ENCODE measurements at places on chromosomes 6 and 20. TPM values are rescaled to one million over a fixed set of nuclear protein-coding genes. Genes with fewer than 3 reads are reported as not detected.
A peak's percentile ranks its signal among the peaks of the same experiment; 100 is the strongest.

The NRN1 gene
- total RNA-seq, result 78.5 TPM

The LST1 gene
- not detected for total RNA-seq

The PBOV1 gene
- total RNA-seq, result not detected

The RUNX2 gene
- 4.4 TPM for total RNA-seq

DNA sequence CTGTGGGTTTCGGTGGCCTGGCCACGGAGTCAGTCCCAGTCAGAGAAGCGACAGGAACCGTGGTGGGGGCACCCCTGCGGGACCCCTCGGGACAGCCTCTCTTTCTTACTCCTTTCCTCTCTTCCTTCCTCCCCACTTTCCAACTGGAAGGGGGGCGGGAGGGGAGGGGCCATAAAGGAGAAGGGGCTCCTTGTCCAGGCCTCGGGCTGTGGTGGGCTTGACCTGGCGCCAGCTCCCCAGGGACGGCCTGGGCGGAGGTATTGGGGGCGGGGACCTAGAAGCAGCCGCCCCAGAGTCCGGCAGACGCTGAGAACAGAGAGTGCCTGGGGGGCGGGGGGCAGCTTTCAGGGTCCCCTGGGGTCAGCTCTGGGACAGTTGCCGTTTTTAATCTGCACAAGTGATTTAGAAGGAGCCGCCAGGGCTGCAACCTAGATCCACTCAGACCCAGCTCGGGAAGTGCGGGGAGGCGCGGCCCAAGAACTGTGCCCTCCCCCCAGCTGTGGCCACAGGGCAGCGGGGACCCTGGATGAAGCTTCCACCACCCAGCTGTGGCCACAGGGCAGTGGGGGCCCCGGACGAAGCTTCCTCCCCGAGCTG is 6.4 kb upstream of the ABHD16B start:
- H3K27me3 ChIP-seq, result peaks cover 10% of the 10 kb centered on the region
- H3K36me3 ChIP-seq, result no peaks in the 10 kb centered on the region
- DNase-seq, result peak; percentile 41

DNA sequence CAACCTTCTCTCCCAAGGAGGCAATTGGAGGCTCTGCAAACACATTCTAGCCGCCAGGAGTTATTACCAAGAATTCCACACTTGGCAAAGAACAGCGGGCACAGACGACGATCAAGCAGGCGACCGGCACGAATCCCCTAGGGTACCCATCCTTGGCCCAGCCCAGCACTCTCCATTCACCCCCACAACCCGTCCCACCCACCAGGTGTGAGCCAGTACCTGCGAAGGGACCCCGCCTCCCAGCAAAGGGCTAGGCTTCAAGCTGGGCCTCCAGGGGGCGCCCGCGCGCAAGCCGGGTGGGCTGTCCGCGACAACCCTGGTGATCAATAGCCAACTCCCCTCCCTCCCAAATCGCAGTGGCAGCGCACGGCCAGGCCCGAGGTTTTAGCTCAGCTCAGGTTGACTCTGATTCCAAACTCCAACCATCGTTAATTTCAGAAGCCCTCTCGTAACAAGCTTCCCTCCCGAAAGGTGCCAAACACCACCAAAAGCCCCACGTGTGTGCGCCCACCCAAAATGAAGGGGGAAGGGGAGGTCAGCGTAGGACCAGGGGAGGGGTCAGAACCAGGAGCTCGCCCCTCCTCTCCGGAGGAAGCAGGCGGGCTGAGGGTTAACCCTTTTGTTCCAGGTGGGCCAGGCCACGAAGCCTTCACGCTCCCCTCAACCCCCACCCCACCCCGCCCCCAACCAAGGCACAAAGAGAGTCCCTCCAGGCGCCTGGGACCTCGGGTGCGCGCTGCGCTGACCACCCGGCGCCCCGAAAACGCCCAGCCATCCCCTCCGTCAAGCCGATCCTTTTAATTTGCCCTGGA is 2.1 kb downstream of the SALL4 start:
- H3K4me1 ChIP-seq, result 0 out of 2 replicates have a peak, but pooled peaks cover 5% of the 10 kb centered on the region
- H3K27me3 ChIP-seq, result peaks cover 40% of the 10 kb centered on the region
- H3K36me3 ChIP-seq, result no peaks in the 10 kb centered on the region
- H3K27ac ChIP-seq, result no peak overlapping the region

- no peaks in the 10 kb centered on the region for H3K4me1 ChIP-seq
- no peak overlapping the region for H3K27ac ChIP-seq
- H3K4me3 ChIP-seq, result no peak overlapping the region
- H3K27me3 ChIP-seq, result peaks cover 35% of the 10 kb centered on the region
- no peak for DNase-seq
These were observed 8.1 kb downstream of the NPBWR2 start for GRCh38 chr20:64099086-64099786.

GRCh38 chr20:9112541-9113515 is 43.9 kb downstream of the PLCB4 start:
- no peaks in the 10 kb centered on the region for H3K36me3 ChIP-seq
- peaks cover 9% of the 10 kb centered on the region for H3K4me1 ChIP-seq
- H3K27me3 ChIP-seq, result no peaks in the 10 kb centered on the region
- no peak overlapping the region for H3K27ac ChIP-seq
- peak; percentile 39 for DNase-seq

- no peak overlapping the region for H3K4me3 ChIP-seq
- peaks cover 36% of the 10 kb centered on the region for H3K4me1 ChIP-seq
- no peak for DNase-seq
- peaks cover 22% of the 10 kb centered on the region for H3K36me3 ChIP-seq
- no peaks in the 10 kb centered on the region for H3K27me3 ChIP-seq
These were observed 12.1 kb downstream of the MANBAL start for GRCh38 chr20:37301558-37301957.

DNA sequence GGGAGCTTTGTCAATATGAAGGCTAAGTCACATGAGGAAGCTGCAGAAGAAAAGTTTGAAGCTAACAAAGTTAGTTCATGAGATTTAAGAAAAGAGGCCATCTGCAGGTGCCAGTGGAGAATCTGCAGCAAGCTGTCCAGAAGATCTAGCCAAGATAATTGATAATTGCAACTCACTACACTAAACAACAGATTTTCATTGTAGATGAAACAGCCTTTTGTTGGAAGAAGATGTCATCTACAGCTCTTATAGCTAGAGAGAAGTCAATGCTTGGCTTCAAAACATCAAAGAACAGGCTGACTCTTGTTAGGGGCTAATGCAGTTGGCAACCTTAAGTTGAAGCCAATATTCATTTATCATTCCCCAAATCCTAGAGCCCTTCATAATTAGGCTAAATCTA is 83.7 kb downstream of the RIN2 start:
- DNase-seq, result no peak
- H3K27ac ChIP-seq, result no peak overlapping the region
- H3K36me3 ChIP-seq, result no peaks in the 10 kb centered on the region
- H3K4me1 ChIP-seq, result no peaks in the 10 kb centered on the region

- no peak overlapping the region for H3K4me3 ChIP-seq
- no peaks in the 10 kb centered on the region for H3K36me3 ChIP-seq
- no peak for DNase-seq
- no peak overlapping the region for H3K27ac ChIP-seq
- H3K4me1 ChIP-seq, result no peaks in the 10 kb centered on the region
These were observed 574.8 kb downstream of the HACE1 start for GRCh38 chr6:104284872-104285271.

- peak overlapping the region; percentile 85 for H3K4me3 ChIP-seq
- DNase-seq, result no peak
- H3K27ac ChIP-seq, result peak overlapping the region; percentile 94
- peaks cover 35% of the 10 kb centered on the region for H3K4me1 ChIP-seq
- H3K27me3 ChIP-seq, result no peaks in the 10 kb centered on the region
These were observed 573 bp upstream of the IFNGR1 start for GRCh38 chr6:137219664-137220252.

- H3K27ac ChIP-seq, result peak overlapping the region; percentile 70
- H3K36me3 ChIP-seq, result no peaks in the 10 kb centered on the region
- no peak overlapping the region for H3K4me3 ChIP-seq
- no peaks in the 10 kb centered on the region for H3K27me3 ChIP-seq
These were observed 36.3 kb upstream of the TGM2 start for GRCh38 chr20:38201356-38201755.

DNA sequence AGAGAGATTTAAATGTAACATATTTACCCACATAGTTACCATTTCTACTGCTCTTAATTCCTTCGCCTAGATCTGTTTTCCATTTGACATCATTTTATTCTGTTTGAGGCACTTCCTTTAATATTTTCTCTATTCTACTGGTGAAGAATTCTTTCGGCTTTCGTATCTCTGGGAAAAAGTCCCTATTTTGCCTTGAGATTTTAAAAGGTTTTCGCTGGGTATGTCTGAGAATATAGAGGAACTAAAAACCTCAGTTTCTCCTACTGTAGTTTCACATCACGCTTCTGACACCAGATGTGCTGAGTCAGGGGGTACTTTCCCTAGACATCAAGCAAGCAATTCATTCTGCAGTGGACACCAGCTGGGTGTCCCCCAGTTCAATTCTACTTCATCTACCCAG is 61.7 kb downstream of the E2F3 start:
- H3K27me3 ChIP-seq, result no peaks in the 10 kb centered on the region
- no peaks in the 10 kb centered on the region for H3K4me1 ChIP-seq
- H3K27ac ChIP-seq, result no peak overlapping the region
- no peaks in the 10 kb centered on the region for H3K36me3 ChIP-seq
- DNase-seq, result no peak
- H3K4me3 ChIP-seq, result no peak overlapping the region

DNA sequence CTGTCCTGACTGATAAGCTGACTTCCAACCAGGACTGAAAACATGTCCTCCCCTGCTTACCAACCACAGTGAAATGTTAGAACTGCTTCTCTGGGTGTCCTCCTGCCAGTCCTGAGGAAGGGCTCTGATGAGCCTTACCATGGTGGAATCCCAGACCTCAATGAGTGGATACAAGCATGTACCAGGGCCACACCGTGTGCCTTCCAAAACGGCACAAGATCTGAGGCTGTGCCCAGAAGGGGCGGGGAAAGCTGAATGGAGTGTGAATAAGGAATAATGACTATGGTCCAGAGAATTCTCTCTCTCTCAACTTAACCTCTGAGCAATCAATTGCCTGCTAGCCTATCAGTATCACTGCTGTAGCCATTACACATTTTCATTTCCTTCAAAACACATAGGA is 51.7 kb downstream of the PDE10A start:
- H3K27me3 ChIP-seq, result no peaks in the 10 kb centered on the region
- no peak for DNase-seq
- H3K36me3 ChIP-seq, result no peaks in the 10 kb centered on the region

DNA sequence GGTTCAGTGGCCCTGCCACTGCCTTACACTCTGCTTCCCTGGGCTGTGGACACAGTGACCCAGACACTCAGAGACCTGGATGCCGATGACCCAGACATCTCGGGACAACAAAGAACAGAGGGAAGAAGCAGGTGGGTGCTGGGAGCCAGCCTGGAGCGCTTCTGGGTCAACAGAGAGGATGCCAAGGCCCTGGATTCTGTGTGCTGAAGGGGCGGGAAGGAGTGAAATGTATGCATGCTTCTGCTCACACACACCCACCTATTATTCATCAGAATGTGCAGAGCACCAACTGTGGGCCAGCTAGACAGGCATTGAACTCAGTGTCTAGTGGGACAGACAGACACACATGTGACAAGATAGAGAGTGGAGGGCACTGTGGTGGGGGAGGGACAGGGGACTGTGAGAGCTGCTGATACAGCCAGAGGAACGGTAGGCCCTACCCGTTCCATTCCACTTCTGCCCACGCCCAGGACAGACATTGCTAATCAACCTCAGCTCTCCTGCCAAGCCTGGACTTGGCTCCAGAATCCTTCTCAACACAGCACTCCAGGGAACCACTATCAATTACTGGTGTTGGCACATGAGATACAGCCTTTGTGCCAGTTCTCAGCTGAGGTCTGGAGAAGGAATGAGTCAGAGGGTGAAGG is 20.2 kb downstream of the KCNK15 start:
- H3K27ac ChIP-seq, result no peak overlapping the region
- H3K27me3 ChIP-seq, result peaks cover 20% of the 10 kb centered on the region
- no peaks in the 10 kb centered on the region for H3K36me3 ChIP-seq

DNA sequence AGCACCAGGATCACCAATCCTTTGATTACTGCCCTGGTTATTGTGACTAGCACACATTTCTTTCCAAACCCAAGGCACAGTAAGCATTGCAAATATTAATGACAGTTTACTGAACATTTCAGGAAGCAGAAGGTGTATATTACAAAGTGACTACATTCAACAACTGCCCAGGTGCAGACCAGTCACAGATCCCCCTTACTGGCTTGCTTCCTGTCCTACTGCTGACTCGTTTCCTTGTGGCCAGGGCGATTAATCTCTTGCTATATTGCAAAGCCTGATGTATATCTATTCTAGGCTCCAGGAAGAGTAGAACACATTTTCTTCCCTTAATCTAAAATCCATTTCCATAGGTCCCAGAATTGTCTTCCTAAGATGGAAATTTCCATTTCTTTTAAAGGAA is 77.2 kb upstream of the EPHA7 start:
- no peaks in the 10 kb centered on the region for H3K27me3 ChIP-seq
- no peak for DNase-seq
- no peaks in the 10 kb centered on the region for H3K36me3 ChIP-seq
- no peak overlapping the region for H3K27ac ChIP-seq

DNA sequence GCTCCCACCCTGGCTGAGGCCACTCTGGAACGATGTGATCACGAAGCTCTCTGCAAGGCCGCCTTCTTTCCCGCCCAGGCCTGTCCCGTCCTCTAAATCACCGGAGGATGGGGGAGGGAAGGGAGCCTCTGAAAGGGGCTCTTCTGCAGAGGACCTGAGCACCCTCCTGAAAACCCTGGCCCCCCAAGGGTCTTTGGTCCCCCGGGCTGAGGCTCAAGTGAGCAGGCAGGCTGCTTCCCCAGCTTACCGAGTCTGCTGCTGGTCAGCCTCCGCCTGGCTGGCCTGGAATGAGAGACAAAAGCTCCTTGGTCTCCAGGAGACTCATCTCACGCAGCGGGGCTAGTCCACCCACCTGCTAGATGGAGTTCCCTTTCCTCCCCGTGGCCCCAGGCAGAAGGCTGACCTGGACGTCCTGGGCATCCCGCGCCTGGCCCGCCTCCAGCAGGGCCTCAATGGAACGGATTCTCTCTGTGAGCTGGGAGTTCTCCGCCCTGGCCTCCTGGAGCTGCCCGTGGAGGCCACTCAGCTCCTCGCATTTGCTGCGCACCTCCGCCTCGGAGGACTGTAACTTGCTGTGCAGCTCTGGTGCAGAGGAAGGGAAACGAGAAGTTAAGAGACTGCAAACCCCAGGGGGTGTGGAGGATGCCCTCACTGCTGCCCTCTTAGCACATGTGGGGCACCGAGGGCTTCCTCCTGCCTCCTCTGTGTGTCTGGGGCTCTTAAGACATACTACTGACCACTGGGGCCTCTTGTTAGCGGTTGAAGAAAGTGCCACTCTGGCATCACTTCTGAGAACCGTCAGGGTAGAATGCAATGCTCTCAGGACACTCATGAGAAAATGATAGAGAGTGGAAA is 54.7 kb downstream of the RRBP1 start:
- DNase-seq, result no peak
- H3K4me1 ChIP-seq, result no peaks in the 10 kb centered on the region
- no peaks in the 10 kb centered on the region for H3K27me3 ChIP-seq
- peaks cover 69% of the 10 kb centered on the region for H3K36me3 ChIP-seq

Data from GM23248 (cell line).